ENCODE measurements at places on chromosomes 6 and 20. TPM values are rescaled to one million over a fixed set of nuclear protein-coding genes. Genes with fewer than 3 reads are reported as not detected.

Gene ENPP5
- total RNA-seq: 0.36 TPM

Gene TMEM244
- not detected for total RNA-seq

Gene DLL1
- total RNA-seq: 0.16 TPM

Gene CTAGE9
- total RNA-seq: not detected

Gene RUNX2
- 0.72 TPM for total RNA-seq

Gene DDX39B
- 272 TPM for total RNA-seq

Gene TRDN
- total RNA-seq: not detected

Gene CD40
- 7.8 TPM for total RNA-seq

Gene SLC4A11
- 0.81 TPM for total RNA-seq

Gene PRKN
- total RNA-seq: 1.1 TPM

Gene MICA
- 39.0 TPM for total RNA-seq

Gene SASH1
- 27.8 TPM for total RNA-seq

Gene RNF114
- total RNA-seq: 97.1 TPM

Gene TUBB2B
- 6.3 TPM for total RNA-seq

Gene MYCT1
- 2.7 TPM for total RNA-seq

Gene GINS1
- total RNA-seq: 3.6 TPM

Gene CST4
- not detected for total RNA-seq

Gene ZNF334
- total RNA-seq: 2.6 TPM

Gene NECAB3
- 23.3 TPM for total RNA-seq

Gene SPEF1
- total RNA-seq: not detected

Gene UBE2V1
- 59.3 TPM for total RNA-seq

Gene TREM1
- total RNA-seq: 8.6 TPM

Gene MYLK2
- not detected for total RNA-seq

Gene CLIC5
- total RNA-seq: not detected

Gene HLA-DQA1
- not detected for total RNA-seq

Gene IPCEF1
- total RNA-seq: not detected

Gene TINAG
- total RNA-seq: not detected

Gene ZSCAN23
- 0.36 TPM for total RNA-seq

Gene GPANK1
- 28.5 TPM for total RNA-seq

Gene C20orf144
- not detected for total RNA-seq

Gene CAGE1
- total RNA-seq: not detected

Gene CCN6
- total RNA-seq: 0.16 TPM

Gene CFB
- total RNA-seq: 103 TPM

Gene MDC1
- 9.1 TPM for total RNA-seq

Gene AHCY
- total RNA-seq: 143 TPM

Gene ZBTB9
- total RNA-seq: 3.1 TPM

Gene AK9
- 2.1 TPM for total RNA-seq

Gene ANKRD66
- total RNA-seq: not detected

Gene OR2B6
- not detected for total RNA-seq

Gene HNF4A
- not detected for total RNA-seq

Gene OR2H2
- not detected for total RNA-seq

Gene TRIM10
- total RNA-seq: not detected

Gene ARID1B
- total RNA-seq: 21.9 TPM

Gene COL12A1
- 194 TPM for total RNA-seq

Gene NMBR
- total RNA-seq: not detected

Gene FAXC
- not detected for total RNA-seq
